ENCODE measurements at places on chromosomes 12 and 14. TPM values are rescaled to one million over a fixed set of nuclear protein-coding genes. Genes with fewer than 3 reads are reported as not detected.

GRCh38 chr12:83008703-83009102 lies 322.0 kb downstream of the TMTC2 start:
- DNase-seq = no peak

DNA sequence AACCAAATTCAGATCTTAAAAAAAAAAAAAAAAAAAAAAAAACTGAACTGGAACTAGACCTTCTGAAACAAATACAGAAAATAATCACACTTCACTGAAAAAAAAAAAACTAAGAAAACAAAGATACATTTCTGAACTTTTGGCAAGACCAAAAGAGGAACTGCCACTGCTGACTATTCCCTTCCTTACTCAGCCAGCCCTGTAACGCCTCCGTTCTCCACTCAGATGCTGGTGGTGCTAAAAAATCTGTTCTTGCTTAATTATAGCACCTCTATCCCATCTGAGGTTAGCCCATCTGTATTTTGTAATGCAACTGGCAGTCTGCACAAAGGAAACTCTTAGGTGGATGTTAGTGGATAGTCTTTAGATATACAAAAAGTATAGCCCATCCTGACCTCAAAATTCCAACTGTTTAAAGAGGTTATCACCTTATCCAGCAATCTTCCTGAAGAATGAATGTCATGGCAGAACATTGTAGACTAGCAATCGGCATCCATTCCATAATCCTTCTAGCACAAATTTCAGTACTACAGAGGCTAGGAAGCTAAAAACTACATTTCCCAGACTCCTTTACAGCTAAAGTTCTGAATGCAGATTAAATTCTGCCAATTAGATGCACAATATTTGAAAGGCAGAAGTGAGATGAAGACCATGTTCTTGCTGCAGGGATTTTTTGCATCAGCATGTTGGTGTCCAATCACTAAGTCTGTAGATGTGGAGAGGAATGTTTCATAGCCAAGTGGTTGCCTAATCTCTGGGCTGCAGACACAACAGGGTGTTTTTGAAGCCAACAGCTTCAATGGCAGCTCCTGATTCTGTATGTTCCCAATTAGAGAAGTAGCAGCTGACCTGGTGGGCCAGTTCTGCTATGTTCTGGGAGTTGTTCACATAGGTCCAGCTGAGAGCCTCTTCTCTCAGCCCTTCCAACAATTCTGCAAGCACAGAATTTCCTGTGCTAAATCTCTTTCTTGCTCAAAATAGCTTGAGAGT lies 5.7 kb downstream of the MAP3K9 start:
- no peak for DNase-seq

KRT7 gene
- polyA plus RNA-seq = 4.5 TPM

DNA sequence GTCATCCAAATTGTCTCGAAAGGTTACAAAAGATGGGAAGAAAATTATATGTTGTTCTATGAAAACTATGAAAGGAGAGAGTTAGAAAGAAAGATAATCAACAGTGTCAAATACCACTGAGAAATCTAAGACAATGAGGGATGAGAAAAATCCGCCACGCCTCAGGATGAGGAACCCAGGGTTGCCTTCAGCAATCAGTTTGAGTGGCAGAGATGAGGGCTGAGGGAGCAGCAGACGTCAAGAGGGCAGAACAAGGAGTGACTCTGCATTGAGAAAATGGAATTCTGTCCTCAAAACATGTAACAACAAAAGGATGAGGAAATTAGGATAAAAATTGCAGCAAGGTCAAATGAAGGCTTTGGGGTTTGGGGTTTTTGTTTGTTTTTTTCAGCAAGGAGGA lies 18.3 kb upstream of the OXA1L start:
- no peak for DNase-seq

GRCh38 chr12:115752156-115752555 lies 525.3 kb downstream of the MED13L start:
- peak; percentile 22 for DNase-seq

ITGA5 gene
- 96.2 TPM for polyA plus RNA-seq

- DNase-seq = no peak
Measured at GRCh38 chr12:75834591-75834990, 197.0 kb downstream of the PHLDA1 start.

Data from muscle of leg (tissue), 16 donors.